ENCODE measurements at places on chromosomes 12 and 14.

GRCh38 chr12:109535863-109536250 lies 37.4 kb downstream of the MMAB start:
- DNase-seq: no peak

GRCh38 chr14:99524804-99525698 lies 43.8 kb downstream of the CCNK start:
- peak; percentile 6 for DNase-seq

- DNase-seq: no peak
Observed at GRCh38 chr12:23781118-23781517, 168.4 kb downstream of the SOX5 start.

DNA sequence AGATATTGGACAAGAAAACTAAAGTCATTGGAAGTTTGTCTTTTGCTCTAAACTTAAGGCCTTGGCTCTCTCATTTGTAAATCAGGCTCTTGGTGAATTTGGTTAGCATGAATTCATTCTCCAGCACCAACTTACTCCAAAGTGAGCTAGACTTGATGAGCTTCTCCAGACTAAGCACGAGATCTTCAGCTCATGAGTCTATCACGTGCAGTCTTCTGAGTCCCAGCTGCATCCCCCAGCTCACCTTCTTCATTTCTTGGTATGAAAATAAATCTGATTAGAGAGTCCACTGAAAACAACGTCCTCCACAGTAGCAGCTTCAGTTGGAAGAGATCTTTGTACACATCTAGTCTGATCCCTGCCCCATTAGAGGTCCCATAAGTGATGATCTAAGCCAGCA lies 52.5 kb upstream of the DDX11 start:
- no peak for DNase-seq

DNA sequence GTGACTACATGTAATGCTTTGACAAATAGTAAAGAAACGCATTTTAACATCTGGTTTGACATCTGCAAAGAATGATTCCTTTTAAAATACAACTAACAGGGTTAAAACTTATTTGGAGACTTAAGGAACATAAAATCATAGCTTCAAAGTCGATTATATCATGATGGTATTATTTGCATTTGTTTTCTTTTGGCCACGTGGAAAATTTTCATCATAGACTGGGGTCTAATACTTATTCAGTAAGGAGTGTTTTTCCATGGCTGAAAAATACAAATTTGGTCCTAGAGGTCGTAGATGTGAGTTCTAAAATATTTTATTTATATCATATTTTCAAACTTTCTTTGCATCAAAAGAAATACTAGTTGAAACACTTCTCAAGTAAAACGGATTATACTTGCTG lies 31.5 kb upstream of the LMNTD1 start:
- DNase-seq: no peak

DNA sequence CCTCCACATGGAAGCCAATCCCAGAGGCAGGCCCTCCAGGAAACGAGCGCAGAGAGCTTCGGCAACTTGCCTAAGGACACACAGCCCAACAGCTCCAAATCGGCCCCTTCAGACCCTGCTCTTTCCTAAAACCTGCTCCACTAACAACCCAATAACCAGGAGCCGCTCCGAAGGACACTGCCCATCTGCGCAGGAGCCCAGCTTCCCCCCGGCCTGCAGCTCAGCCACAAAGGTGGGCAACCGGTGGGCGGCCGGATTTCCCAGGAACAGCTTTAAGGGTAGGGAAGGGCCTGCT lies 13.6 kb downstream of the RAB35 start:
- no peak for DNase-seq

GRCh38 chr12:90253136-90253535 lies 544.5 kb upstream of the ATP2B1 start:
- no peak for DNase-seq

DNA sequence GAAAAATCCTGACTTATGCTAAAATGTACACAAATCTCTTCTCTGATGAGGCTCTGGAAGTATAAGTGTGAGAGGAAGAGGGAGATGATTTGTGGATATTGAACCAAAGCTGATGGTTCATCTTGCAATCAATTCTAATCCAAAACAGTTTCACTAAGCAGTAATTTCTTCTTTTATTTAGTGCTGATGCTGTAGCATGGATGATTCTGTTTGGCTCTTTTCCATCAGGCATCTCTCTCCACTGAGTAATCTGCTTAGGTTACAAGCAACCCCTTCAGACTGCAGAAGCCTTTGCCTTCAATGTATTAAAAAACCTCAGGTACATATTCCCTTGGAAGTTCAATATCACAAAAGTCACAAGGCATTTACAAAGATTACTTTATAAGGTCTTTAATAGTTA lies 159.1 kb upstream of the CCDC198 start:
- DNase-seq: no peak

DNA sequence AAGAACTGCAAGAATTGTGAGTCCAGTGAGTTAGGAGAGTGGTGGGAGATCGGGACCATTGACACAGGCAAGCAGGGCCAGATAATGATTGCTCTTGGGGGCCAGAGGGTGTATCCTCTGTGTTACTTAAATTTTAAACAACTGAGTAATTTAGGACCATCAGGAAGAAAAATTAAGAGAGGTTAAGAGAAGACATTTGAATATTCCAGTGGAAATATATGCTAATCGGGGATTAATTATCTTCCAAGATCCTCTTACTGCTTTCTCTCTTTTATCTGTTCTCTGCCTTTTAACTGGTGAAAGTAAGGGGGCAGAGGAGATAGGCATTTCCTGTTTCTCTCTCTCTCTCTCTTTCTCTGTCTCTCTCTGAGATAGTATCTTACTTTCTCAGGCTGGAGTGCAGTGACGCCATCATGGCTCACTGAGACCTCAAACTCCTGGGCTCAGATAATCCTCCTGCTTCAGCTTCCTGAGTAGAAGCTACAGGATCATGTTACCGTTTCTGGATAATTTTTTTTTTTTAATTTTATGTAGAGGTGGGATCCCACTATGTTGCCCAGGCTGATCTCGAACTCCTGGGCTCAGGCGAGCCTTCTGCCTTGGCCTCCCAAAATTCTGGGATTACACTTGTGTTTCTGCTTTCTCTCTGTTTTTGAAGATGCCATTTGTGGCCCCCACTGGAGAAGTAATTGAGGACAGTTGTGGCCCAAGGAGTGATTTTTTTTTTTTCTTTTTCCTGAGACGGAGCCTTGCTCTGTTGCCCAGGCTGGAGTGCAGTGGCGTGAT lies 85.1 kb downstream of the DIP2B start:
- peak; percentile 84 for DNase-seq

DNA sequence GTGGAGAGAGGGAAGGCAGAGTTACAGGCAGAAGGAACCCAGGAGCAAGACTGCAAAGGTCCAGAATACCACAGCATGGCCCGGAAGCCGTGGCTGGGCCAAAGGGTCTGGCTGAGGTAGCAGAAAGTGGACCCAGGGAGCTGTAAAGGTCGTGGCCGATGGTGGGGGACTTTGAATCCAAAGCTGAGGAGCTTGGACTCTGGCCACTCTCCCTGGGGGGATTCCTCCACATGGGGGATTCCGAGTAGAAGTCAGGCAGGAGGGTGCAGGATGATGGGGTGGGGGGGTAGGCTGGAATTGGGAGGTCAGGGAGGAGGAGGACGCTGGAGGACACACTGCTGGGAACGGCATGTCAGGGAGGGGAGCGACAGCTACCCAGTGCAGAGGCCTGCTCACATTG lies 125.2 kb downstream of the GCH1 start:
- no peak for DNase-seq

DNA sequence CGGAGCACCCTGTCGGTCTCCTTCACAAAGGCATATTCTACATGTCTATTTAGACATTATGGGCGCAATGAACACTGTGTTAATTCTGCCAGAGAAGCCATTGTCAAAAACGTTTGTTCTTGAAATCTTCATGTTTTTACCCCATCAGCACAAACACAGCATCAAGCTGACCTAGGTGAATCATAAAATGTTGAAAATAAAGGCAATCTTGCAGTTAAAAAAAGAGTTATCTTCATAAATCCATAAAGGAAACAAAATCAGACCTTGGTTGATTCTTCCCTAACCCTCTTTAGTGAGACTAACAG lies 154.9 kb downstream of the DIO2 start:
- no peak for DNase-seq

DNA sequence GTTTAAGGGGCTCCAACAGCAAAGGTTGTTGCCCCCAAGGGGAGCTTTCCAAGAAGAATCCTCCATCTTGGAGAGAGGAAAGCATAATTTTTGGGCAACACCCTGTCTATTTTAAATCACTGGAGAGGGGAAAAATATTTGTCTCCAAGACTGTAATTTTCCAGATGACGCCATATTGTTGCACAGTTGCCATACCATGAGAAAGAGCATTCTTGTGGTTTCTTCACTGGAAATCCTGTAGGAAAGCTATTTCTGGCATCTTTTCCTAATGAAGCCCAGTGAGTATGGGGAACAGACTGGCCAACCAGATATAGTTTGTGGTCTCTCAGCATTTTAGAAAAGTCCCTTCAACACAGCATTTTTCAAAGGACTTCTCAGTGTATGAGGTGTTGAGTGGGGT lies 88.1 kb upstream of the MANSC4 start:
- DNase-seq: no peak

DNA sequence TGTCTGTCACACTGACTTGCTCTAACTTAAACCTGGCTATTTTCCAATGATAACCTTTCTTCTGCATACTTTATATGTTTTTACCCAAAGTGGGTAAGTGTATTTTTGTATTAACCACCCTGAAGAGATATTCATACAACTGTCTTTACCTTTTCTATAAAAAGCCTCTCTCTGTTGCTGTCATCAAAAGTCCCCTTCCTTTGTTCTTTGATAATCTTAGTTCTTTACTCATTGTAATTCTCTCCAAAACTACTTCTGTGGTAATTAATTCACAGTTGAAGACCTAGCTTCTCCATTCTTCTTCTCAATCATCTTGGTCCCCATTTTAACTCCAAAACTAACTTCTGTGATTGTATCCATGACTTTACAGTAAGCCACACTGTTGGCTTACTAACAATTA lies 479.7 kb upstream of the MGAT4C start:
- no peak for DNase-seq

DNA sequence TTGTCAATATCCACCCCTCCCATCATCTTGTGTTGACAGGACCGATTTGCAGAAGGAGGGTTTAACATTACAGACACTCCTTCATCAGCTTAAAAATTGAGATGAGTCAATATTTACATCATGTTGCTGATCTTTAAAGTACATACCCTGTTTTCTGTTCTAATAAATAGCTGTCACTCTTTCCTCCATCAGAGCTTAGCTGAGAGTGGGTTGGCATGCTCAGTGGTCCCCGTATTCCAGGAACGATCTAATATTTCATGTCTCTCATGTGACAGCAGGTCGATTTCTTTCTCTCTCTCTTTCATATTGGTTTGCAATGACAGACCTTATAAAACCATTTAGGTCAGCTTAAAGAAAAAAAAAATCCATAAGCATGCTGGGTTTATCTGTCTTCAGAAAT lies 950.6 kb downstream of the GALC start:
- no peak for DNase-seq

DNA sequence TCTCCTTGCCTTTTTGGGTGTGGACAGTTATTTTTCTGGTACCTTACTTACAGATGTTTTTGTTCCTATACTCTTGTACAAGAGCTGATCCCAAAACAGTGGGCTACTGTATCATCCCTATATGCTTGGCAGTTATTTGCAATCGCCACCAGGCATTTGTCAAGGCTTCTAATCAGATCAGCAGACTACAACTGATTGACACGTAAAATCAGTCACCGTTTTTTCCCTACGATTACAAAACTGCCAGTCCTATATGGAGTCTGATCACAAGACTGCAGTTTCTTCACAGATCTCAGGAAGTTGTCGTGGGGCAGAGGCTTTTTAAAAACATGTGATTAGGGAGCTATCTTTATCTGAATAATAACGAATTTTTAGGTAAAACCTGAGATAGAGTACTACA lies 1.3 kb downstream of the LYSET start:
- peak; percentile 31 for DNase-seq

GRCh38 chr12:100794441-100795173 lies at the start of gene ANO4:
Gene ANO4 (plus strand): TSS chr12:100794776. CDS start chr12:100901786, 107,010 bp downstream.
- no peak for DNase-seq

- DNase-seq: peak; percentile 40
Observed at GRCh38 chr12:54725233-54725843, 77.2 kb upstream of the DCD start.

DNA sequence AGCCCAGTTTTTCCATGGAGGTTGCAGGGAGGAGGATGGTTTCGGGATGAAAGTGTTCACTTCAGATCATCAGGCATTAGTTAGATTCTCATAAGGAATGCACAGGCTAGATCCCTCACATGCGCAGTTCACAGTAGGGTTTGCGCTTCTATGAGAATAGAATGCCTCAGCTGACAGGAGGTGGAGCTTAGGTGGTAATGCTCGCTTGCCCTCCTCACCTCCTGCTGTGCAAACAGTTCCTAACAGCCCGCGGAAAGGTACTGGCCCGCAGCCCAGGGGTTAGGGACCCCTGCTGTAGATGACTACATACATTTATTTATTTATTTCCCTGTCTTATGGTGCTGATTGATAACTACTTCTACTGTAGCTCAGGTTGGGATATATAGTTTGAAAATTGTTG lies 93.2 kb downstream of the FBXO33 start:
- DNase-seq: no peak

GRCh38 chr12:19572920-19573558 lies 133.7 kb downstream of the AEBP2 start:
- DNase-seq: peak; percentile 80

DNA sequence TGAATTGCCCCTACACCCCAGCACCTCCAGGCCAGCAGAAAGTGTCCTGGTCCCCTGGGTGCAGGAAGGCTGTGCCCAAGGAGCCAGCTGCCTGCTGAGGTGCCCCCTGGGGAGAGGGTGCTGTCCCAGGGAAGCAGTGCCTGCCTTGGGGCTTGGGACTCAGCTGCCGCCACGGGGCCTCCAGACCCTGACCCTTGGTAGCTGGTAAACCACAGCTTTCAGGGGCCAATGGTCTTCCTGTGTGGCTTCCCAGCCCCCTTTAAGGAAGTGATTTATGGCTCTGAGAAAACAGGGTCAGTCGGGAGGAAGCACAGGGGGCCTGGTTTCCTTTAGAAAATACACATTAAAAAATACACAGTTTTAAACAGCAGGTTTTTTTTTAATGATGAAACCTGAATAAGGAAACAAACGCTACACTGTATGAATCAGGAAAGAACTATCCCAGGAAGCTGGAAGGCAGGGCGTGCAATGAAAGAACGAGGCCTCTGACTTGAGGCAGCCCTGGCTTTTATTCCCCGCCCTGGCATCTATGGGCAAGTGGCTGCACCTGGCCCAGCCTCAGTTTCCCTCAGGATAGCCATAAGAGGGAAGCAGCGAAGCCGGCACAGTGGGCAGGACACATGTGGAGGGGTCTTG lies 40.6 kb upstream of the EML1 start:
- no peak for DNase-seq
